ENCODE measurements at places on chromosomes 12 and 14.
A peak's percentile ranks its signal among the peaks of the same experiment; 100 is the strongest.

GRCh38 chr12:40312196-40312595, 87.4 kb downstream of the LRRK2 start:
- DNase-seq = no peak

DNA sequence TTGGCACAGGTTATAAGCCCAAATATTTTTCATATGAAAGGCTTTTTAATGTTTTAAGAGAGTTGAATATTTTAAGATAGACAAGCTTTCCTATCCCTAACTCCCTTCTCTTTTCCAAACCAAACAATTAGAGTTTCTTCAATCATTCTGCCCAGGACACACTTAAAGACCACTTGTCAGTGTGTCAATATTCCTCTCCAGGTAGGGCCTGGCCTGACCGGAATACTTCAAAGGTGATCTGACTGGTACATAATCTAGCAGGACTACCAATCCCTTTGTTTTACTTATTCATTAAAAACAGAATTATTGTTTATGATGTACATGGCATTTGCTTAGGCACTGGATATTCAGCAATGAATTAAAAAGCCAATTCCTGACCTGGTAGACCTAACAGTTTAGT, 24.2 kb upstream of the SNRPF start:
- DNase-seq = no peak

DNA sequence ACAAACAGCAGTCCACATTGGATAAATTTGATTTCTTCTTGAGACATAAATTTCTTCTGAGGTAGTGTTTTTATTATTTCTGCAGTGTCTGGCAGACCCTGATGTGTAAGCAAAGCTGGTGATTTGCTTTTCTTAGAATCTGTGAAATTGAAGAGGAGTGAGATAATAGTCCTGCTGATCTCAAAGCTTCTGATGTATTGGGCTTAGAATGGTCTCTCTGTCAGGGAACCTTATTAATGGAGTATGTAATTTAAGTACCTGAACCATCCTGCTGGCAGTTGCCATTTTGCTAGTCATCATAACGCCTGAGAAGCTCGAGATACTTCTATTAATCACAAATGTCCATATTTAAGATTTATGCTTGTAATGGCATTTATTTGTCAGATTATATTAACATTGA, 464.5 kb upstream of the PRICKLE1 start:
- no peak for DNase-seq

- DNase-seq = no peak
Observed at GRCh38 chr14:30193845-30194501, 266.3 kb upstream of the PRKD1 start.

DNA sequence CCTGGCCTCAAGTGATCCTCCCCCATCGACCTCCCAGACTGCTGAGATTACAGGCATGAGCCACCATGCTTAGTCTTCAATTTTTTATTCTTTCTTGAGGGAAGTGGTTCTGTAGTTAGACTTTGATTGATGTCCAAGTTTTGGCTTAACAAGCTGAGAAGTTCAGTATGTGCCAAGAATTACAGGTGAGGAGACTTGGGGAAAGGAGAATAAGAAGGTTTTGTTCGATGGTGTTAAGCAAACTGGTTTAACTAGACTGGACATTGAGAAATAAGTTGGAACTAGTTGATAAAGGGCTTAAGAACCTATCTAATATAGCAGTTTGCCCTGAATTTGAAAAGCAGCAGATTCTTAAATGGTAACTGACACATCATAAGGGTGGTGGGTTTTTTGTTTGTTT, 32.6 kb upstream of the PLEKHD1 start:
- no peak for DNase-seq

- no peak for DNase-seq
Observed at GRCh38 chr12:107241411-107241810, 148.1 kb upstream of the CRY1 start.

GRCh38 chr14:98542316-98542715, 729.7 kb downstream of the BCL11B start:
- DNase-seq = no peak

DNA sequence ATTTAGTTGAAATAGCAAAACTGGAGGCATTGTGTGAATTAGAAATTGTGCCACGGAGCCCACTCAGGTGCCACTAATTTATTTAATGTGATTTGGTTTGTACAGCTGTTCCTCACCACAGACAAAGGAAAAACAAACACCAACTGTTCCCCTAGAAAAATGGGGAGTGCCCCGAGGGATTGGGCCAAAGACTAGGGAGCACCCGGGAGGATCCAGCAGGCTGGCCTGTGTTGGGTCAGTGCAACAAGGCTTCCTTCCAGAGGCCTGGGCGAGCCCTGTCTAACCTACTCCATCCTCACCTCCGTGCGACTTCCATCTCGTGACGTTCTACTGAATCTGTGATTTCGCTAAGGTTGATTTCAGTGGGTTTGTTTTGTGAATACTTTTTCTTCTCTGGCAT, 206.2 kb downstream of the CHST11 start:
- DNase-seq = no peak

- DNase-seq = peak; percentile 50
Observed at GRCh38 chr12:93502802-93503623, 35.7 kb downstream of the MRPL42 start.

DNA sequence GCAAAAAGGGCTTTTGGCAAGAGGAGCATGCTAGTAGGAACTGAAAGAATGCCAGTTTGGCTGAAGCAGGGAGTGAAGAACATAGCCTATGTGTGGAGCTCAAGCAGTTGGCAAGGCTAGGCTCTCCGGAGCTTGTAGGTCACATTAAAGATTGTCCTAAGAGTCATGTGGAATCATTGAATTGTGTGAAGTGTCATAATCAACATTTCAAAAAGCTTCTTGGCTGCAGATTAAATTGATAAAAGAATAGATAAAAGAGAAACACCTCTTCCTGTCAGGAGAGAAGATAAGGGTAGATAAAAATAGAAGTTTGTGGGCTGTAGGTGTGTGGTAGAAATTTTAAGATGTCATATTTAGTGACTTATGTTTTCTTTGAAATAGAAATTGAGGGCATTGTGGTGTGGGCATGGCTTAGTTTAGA, 36.1 kb downstream of the CPSF6 start:
- no peak for DNase-seq

GRCh38 chr14:64190974-64191502, 103.1 kb downstream of the ESR2 start:
- no peak for DNase-seq

GRCh38 chr14:32225378-32225920, 22.4 kb upstream of the RNU6-8 start:
- no peak for DNase-seq

GRCh38 chr14:73759183-73759713, 45.1 kb upstream of the PNMA1 start:
- peak; percentile 60 for DNase-seq

GRCh38 chr12:12622418-12622817, 10.7 kb downstream of the CREBL2 start:
- DNase-seq = no peak

GRCh38 chr12:123996581-123996980, 23.6 kb downstream of the ZNF664 start:
- no peak for DNase-seq

DNA sequence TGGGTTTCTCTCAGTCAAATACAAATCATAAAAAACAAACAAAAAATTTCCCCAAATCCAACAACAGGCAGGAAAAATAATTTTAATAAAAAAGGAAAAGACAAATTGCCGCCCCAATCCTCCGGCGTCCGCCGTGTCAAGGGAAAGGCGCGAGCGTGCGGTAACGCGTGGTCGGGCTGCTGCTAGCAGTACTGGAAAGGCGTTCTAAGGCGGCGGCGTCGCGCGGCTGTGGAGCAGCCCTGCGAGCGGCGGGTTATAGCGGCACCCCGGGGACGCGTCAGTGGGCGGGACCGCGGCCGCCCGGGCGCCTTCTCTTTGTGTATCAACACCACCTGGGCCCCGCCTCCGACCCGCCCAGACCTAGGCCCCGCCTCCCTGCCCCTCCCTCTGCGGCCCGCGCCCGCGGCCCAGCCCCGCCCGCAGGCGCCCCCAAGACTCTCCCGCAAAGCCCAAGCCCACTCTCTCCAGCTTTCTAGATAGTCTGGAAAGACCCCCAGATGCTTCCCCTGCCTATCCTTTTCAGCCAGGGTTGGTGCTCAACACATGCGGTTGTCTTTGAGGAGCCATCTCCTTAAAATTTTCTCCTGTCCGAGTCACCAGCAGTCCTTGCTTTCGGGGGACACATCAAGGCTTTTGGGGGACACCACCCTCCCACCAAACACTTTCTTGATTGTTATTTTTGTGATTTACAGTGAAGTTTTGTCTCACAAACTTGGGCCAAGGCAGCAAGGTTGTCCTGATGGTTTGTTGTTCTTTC, at the start of gene SLC38A2:
SLC38A2 (minus strand) TSS at position 230 of the 757 bp plus-strand sequence. CDS start 1,480 bp downstream, outside the sequence.
- peak; percentile 95 for DNase-seq

Data from naive B cell (primary cell).